CD4-positive, alpha-beta T cell treated with Interleukin-17A for 4 hours (primary cell): ENCODE measurements at places on chromosomes 11 and 22.

- no peak for DNase-seq
These were observed 29.9 kb downstream of the MS4A2 start for GRCh38 chr11:60118338-60118737.

DNA sequence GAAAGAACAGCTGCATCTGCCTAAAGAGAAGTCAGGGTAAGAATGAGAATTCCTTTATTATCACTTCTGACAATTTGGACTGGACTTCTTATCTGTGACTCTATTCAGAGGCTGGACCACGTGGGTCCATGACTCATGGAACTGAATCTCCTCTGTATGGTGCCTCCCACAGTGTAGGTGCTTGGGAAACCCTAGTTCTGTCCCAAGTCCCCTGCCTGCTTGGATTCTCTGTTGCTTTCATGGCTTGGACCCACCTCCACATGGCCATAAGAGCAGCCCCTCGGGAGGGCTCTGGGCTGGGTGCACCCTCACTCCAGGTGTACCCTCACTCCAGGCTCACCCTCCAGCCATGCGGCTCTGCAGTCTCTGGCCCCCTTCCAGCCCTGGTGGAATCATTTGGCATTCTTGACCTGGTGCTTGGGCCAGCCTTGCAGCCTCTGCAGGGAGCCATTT lies 153.4 kb downstream of the CACNA1I start:
- no peak for DNase-seq

- no peak for DNase-seq
These were observed 356 bp downstream of the TYMP start for GRCh38 chr22:50529416-50529896.

- DNase-seq = no peak
These were observed 411.5 kb upstream of the DDI1 start for GRCh38 chr11:103624708-103625623.

DNA sequence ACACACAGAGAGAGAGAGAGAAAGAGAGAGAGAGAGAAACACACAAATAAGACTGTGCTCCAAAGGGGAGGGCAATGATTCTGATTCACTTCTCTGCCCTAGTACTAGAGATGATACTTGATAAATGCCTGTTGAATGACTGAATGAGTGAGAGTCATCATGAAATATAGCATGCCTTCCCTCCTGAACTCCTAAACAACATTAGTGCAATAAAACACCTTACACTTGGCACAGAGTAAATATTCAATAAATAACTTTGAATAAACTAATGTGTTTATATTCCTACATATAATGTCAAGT lies 511.2 kb upstream of the RAG2 start:
- DNase-seq = no peak

DNA sequence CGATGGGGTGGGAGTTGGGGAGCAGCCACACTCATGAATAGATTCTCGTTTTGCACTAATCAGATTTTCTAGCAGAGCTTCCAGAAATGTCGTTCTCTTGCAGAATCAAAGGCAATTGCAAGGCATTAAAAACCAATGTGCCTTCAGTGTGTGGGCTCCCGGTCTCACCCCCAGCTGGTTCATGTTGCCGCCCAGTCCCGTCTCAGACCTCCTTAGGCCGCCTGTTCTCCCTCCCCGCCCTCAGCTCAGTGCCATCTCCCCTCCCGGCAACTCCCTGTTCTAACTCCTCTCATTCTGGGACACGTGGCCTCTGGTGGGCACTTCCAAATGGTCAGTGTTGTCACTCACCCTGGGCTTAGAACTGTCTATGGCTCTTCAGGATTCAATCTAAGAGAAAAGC lies 42.5 kb upstream of the SMIM38 start:
- no peak for DNase-seq

- DNase-seq = no peak
These were observed 14.9 kb downstream of the HEPHL1 start for GRCh38 chr11:94036096-94036495.

- DNase-seq = no peak
These were observed 357.4 kb downstream of the INSC start for GRCh38 chr11:15471895-15472799.
